Head of caudate nucleus (tissue), 42 donors: ENCODE measurements at places on chromosomes 3 and 15.
A peak's percentile ranks its signal among the peaks of the same experiment; 100 is the strongest.

- DNase-seq = peak; percentile 82
Observed at GRCh38 chr3:57169872-57170623, 4.9 kb upstream of the IL17RD start.

DNA sequence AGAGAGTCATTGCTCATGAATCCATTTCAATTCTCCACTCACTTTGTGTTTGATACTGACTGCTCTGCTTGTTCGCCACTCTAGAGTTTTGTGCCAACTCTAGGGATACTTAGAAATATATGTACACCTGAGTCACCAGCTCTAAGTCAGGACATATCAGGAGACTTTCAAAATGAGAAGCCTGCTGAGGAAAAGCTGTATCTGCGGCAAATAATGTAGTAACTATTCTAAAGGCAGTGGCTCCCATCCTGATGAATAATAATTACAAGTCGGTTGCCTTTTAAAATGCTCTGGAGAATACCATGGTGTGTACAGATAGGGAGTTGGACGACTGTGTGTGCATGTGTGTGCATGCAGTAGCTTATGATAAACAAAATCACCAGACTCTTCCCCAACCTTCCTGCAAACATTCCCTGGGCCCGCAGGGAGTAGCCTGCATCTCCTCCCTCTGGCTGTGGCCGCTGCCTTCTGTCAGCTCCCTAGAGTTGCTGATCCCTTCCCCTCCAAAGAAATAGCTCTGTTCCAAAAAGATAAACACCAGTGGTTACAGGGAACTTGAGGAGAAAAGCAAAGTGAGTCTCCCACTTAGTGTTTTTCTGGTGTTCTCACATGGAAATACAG is 346.3 kb upstream of the UMPS start:
- DNase-seq = no peak

DNA sequence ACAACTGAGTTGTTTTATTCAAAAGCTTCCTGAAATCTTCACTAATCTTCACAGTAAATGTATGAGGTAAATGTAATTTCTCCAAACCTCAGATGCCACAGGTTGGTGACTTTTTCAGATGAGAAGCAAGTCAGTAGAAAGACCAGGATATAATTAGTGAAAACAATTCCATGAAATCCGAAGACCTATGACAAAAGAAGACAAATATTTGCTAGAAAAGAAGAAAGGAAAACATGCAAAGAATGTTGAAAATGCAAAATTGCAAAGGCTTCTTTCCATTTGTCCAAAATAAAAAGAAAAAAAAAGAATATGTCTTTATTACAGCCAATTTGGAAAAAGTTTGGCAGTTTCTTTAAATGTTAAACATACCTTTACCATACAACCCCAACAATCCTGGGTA is 88.3 kb upstream of the MYRIP start:
- no peak for DNase-seq

GRCh38 chr3:15929944-15930571 is 132.3 kb upstream of the ANKRD28 start:
- DNase-seq = no peak

- DNase-seq = no peak
Observed at GRCh38 chr15:98970799-98971198, 36.8 kb downstream of the PGPEP1L start.

DNA sequence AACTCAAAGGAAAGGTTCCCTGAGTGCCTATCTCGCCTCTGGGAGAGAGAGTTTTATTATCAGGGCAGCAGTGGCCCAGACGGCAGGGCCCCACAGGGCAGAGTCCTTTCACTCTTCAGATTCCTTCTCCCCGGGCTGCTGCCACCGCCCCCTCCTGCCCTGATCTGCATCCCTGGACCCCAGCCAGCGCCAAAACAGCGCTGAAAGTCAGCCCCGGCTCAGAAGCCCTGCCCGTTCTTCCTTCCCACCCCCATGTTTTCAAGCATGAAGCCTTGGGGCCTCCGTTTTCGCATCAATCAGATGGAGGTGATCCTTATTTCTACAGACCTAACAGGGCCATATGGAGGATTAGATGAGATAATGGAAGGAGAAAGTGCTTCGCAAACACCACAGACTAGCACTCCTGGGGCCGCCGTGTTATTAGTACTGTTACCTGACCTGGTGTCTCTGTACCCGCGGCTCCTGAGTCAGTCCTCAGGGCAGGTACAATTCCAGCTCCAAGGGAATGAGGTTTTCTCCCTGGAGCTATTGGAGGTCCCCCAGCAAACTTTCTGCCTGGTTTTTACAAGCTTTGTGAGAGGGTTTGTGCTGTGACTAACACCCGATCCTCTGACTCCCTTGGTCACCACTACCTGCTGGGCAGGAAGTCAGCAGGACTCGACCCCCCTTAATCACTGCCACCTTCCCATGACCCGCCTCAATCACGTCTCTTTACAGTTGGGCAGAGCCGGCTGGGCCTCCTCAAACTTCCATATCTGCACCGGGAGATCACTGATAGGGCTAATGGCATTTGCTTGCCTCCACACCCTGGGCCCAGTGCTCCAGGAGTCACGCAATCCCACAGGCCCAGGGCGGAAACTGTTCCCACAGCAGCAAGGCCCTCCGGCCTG is 39.5 kb upstream of the TSEN2 start:
- DNase-seq = no peak

- no peak for DNase-seq
Observed at GRCh38 chr15:55037071-55037470, 159.7 kb downstream of the RSL24D1 start.

- no peak for DNase-seq
Observed at GRCh38 chr3:4656626-4657328, 163.6 kb downstream of the ITPR1 start.

GRCh38 chr15:74011610-74012009 is 17.1 kb downstream of the PML start:
- DNase-seq = no peak

DNA sequence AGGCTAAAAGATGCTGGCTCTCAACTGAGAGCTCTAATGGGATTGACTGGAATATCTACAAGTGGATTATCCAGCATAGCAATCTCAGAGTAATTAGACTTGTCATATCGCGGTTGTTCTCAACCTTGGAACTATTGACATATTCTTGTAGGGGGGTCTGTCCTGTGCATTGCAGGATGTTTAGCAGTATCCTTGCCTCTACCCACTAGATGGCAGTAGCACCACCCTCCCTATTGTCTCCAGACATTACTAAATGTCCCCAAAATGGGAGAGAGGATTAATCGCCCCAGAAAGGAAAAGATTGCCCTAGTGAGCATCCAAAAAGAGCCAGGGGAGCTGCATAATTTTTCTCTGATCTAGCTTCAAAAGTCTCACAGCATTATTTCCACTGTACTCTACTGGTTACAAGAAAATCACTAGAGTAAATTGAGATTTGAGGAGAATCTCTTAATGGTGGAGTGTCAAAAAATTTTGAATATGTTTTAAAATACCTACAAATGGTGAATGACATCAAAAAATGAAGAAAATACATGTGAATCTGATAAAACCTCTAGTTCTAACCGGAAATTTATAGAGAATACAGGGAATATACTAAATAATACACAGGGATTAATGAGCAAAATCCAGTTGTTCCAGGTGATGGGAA is 388.2 kb upstream of the AGTR1 start:
- DNase-seq = no peak

DNA sequence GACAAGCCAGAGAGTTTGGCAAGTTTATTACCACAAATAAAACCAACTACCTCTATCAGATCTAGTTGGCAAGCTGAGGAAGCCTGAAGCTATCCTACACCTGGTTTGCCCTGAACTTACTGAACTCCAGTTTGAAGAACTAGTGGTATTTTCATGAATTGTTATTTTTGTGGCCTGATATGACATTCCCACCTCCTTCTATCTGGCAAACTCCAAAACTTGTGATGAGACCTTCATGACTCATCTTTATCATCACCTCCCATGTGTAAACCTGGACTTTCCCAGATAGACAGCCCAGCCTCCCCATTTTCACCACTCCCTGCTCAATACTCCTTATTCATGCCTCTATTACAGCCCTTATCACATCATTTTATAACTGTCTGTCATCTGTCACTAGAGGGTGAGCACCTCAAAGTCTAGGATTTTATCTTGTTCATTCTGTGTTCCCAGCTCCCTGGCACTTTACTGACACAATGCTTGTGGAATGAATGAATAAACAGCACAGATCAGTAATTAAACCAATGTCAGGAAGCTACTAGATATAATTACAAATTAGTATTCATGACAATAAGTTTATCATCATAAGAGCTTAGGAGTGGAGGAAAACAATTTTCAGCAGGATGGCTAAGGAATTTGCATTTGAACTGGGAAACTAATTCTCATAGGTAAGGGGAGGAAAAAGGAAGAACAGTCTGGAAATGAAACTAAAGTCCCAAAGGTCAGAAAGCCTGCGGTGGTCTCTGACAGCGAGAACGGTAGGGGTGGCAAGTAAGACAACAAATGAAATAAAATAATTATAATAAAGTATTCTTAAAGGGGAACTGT is 13.2 kb upstream of the TRANK1 start:
- no peak for DNase-seq

GRCh38 chr3:60313951-60314461 is 937.2 kb downstream of the FHIT start:
- DNase-seq = no peak

DNA sequence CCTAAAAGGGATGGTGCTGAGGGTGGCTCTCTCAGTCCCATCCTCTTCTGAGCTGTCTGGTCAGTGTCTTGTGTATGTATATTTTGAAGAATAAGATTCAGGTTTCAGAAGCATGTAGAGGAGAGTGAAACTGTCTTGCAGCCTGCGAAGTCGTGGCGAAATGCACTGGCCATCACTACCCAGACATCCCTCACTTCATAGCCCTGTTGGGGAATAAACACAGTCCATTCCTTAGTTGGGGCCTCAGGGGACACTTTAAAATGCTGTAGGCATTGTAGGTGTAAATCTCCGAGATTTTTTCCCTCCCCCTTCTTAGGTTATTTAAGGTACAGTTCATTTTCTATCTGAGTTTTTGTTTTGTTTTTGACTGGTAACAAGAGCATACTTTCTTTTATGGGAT is 93.8 kb downstream of the DNASE1L3 start:
- DNase-seq = no peak

- no peak for DNase-seq
Observed at GRCh38 chr3:143590660-143591059, 257.6 kb downstream of the SLC9A9 start.

DNA sequence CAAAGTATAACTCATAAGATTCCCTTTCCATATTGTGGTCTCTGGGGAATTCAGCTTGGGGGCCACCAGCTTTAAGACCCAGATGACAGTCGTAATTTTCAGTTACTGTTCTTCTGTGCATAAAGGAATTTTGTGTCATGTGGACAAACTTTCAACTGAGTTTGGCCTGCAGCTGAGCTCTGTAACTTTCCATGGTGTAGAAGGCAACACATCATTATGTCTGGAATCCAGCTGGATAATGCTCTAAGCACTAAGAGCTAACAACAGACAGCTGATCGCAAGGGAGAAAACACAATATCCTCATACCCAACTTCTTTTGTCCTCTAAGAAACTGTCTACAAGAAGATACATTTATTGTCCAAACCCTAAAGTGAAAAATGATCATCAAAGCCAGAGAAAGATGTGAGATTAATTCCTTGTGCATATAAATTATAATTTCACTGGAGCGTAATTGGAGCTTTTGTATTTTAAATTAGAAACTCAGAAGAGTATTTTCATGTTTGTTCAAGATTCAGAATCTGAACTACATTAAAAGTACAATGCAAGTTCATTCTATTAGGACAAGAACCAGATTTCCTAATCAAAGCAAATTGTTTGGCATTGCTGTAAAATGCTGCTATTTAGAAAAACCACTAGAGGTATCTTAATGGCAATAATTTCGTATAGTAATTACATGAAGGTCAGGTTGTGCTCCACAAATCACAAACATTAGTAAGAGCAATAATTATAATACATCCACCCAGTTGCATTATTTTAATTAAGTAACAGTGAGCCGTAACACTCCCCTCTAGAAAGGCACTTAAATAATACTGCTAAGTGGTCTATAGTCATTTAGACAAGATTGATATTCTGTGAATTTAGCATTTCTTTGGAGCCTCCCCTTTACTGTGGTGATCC is 218.8 kb downstream of the ATP8B4 start:
- DNase-seq = no peak

DNA sequence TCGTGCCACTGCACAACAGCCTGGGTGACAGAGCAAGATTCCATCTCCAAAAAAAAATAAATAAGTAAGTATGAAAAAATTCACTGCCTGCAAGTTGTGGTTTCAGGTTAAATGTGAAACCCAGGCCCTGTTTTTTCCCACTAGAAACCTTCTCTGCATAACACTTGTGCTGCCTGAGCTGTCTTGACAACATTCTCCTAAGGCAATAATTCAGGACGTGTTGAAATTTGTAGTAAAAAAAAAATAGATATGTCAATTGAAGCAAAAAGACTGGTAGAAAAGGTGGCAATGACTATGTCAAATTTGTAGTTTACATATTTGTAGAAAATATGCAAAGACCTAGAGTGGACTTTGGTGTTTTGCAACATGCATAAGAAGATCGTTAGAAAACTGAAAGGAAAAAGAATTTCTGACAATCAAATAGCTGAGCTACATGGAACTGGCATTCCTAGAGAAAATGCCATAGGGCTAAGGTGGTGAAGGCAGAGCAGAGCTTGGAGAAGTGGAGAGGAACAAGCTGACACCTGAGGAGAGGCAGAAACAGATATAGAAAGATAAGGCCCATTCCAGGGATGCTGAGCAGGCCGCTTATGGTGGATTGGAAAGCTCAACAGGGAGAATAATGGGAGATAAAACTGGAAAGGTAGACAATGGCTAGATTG is 150.2 kb downstream of the PLCH1 start:
- no peak for DNase-seq

- no peak for DNase-seq
Observed at GRCh38 chr3:52381623-52382022, 63.3 kb downstream of the SEMA3G start.

DNA sequence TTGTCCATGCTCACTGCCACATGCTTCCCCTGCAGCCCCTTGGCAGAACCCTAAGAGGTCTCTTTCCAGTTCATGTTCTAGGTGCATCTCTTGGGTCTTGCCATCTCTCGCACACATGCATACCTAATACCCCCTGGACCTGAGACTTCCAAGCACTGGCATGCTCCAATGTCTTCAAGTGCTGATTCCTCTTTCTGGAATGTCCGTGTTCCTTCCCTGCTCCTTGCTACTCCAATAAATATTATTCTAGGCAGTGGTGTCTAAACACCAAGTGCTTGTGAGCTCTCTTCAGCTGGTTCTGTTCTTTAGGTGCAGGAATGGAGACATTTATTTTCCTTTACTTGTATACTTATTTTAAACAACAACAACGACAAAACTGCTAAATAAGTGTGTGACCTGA is 370.1 kb downstream of the LPP start:
- no peak for DNase-seq

DNA sequence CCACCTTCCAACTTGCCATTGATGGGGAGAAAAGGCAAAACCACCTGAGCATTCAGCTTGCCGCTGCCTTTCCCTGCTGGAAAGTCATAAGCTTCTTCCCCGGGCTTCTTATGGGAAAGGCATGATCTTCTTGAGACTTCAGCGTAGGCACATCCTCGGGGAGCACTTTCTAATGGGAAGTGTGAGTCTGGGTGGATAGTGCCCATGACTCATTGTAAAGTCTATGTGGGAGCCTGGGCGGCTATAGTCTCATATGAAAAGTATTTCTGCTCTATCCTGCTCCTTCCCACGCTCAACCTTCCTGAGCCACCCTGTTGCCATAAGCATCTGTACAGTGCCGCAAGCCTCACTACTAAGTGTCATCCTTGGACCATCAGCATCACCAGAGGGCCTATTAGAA is 309.9 kb upstream of the THBS1 start:
- DNase-seq = no peak
